ENCODE measurements at places on chromosomes 13 and 19. TPM values are rescaled to one million over a fixed set of nuclear protein-coding genes. Genes with fewer than 3 reads are reported as not detected.
A peak's percentile ranks its signal among the peaks of the same experiment; 100 is the strongest.

DNA sequence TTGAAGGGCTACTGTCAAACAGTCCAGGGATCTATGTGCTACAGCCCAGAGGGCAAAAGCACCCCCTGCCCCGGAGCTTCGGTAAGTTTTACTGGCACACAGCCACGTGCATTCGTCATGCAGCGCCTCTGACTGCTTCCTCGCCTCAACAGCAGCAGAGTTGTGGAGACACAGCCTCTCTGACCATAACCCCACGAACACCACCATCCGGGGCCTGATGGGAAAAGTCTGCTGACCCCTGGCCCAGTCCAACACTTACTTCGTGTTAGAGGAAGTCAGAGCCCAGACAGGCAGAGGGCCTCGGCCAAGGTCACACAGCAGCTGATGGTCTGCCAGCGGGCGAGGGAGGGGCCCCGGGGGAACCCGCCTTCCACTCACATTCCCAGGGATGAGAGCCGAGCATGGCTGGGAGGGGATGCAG lies 5.1 kb downstream of the CBARP start:
- peak; percentile 37 for DNase-seq

DNA sequence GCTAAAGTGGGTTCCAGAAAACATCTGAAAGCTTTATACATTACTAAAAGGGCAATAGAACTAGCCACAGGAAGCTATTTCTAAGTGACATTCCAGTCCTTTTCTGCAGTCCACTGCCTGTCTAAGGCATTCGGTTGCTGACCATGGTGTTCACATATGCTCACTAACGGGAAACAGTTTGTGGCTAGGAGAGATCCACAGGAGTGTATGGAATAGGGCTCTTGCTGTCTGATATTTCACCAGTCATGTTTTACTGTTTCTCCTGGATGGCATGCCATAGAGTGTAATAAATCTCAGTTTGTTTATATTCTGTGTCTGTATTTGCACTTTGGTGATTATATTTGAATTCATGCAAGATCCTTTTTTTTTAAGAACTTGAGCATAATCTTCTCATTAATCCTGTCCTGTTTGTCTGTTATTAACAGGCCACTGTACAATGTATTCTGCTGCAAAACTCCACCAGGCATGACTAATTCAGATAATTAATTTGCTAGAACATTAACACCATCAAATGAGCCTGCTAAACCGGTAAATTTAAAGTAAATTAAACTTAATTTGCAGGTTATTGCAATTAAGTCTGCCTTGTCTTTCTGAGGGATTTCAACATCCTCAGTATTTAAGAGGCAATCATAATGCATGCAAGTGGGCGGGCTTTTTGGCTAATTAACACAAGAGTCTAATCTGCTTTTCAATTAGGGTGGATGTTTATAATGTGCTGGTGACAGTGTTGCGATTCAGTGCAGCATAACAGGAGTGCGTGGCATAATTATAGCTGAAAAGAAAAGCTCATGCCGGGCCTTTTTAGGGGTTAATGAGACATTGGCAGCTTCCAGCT lies 201.3 kb downstream of the POU4F1 start:
- no peak for DNase-seq

The KHSRP gene
- total RNA-seq, result 69.5 TPM

The MAP2K2 gene
- total RNA-seq, result 124 TPM

DNA sequence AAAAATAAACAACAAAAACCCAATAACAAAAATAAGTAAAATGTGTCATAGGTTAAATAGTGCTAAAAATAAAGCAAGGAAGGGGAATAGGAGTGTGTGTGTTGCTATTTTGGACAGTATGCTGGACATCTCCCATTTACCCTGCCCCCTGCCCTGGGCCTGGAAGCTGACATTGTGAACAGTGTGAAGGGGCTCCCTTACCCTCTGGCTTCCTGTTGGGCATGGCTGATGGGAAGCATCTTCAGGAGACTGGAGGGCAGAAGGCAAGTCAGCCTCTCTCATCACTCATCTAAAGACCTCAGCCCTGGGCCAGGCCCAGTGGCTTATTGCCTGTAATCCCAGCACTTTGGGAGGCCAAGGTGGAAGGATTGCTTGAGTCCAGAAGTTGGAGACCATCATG lies 26.7 kb downstream of the KCTD15 start:
- DNase-seq, result no peak

The PTPRS gene
- 10.1 TPM for total RNA-seq

The PEG3 gene
- 1.0 TPM for total RNA-seq

- peak; percentile 56 for DNase-seq
These were observed 10.2 kb upstream of the TNFSF14 start for GRCh38 chr19:6680141-6680540.

DNA sequence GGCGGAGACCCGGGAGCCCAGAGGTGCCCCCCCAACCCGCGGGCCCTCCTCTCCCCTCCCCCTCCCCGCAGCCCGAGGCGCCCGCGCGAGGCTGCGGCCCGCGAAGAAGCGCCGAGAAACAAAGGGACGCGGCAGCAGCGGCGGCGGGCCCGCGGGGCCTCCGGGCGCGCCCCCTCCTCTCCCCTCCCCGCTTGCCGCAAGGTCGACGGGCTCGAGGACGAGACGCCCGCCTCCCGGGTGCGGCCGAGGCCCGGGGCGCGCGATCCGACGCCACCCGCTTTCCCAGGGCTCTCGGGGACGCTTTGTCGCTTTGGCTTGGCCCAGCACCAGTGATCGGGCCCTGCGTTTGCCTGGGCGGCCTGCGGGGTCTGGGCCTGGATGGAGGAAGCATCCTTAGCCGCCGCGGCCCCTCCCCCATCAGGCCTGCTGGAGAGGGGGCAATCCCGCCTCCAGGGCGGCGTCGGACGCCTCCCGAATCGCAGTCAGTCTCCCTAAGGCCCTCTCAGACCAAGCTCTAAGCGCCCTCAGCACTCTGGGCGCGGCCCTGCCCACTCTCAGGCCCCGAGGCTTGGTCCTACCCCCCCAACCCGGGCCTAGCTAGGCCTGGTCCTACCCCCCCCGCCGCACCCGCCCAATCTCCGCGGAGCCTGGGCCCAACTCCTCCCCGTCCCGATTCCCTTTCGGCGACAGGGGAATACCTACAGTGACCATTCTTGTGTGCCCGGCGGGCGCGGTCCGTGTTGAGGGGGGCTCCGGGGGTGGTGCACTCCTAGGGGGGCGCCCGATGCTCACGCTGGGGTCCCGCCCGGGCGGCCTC lies 740 bp downstream of the ELAVL3 start:
- DNase-seq, result no peak

GRCh38 chr19:3509566-3509989 lies 3.5 kb downstream of the FZR1 start:
- peak; percentile 61 for DNase-seq

DNA sequence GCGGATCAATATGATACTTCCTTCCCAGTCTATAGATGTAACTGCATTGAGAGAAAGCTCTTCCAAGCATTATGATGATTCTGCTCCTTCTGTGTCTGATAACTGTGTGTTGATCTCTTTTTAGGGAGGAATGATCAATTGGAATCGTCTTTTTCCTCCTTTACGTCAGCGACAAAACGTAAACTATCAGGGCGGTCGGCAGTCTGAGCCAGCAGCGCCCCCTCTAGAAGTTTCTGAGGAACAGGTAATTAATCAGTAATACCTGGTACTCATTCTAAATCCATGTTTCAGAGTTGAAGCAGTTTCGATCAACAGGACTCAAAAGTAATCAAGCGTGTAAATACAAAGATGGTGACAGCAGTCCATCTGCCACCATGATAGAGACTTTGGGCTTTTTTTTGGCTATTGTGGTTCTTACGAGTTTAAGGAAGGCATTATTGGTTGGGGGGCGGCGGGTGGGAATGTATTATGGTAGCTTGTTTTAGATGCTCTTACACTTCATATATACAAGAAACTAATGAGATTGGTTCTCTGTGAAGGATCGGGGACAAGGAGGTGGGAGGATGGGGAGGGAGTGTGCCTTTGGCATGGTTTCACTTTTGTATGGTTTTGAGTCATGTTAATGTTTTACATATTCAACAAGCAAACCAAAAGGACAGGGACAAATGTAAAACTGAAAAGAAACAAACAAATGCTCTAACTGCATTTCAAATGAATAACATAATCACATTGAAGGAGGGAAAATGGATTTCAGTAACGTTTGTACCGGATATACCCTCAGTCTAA lies 60.7 kb upstream of the GPR183 start:
- DNase-seq, result peak; percentile 34

The ZSCAN4 gene
- not detected for total RNA-seq

GRCh38 chr13:42075517-42075916 lies 27.1 kb downstream of the DGKH start:
- peak; percentile 45 for DNase-seq

- no peak for DNase-seq
These were observed 599 bp downstream of the OLFM2 start for GRCh38 chr19:9935506-9936325.

DNA sequence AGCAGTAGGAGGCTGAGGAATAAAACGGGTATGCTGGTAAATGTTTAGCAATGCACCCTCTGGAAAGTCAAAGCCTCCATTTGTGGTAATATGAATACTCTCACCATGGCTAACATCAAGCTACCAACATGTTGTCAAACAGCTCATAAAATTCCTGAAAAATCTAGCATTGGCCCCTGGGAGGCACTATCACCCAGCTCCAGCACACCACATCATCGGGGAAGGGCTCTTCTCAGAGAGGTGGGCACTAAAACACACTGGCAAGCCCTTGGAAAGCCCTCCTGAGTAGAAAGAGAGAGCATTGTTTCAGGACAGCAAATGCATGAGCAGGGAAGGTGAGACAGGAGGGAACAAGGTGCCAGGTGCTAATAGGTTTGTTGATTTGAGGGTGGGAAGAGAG lies 53.9 kb upstream of the FLT1 start:
- no peak for DNase-seq

DNA sequence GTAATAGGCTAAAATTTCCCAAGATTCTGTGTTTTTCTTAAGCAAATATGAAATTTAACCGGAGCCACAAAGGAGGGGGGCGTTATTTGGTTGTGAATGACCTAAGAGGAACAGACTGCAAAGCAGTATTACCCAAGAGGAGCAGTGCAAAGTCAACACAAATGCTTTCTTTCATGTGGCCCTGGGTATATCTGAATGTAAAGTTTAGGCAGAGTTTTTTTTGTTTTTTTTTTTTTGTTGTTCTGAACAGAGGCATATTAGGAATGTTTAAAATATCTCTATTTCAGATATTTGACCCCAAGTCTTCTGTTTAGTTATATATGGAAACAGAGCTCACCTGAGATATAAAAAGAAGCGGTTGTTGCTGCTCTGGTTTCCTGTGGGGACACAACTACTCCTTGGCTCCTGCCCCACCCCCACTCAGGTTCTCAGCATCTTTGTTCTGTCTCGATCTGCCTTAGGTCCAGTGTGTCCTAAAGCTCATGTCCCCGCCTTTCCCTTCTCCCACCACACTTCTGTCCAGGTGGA lies 220.7 kb downstream of the RFC3 start:
- DNase-seq, result no peak

DNA sequence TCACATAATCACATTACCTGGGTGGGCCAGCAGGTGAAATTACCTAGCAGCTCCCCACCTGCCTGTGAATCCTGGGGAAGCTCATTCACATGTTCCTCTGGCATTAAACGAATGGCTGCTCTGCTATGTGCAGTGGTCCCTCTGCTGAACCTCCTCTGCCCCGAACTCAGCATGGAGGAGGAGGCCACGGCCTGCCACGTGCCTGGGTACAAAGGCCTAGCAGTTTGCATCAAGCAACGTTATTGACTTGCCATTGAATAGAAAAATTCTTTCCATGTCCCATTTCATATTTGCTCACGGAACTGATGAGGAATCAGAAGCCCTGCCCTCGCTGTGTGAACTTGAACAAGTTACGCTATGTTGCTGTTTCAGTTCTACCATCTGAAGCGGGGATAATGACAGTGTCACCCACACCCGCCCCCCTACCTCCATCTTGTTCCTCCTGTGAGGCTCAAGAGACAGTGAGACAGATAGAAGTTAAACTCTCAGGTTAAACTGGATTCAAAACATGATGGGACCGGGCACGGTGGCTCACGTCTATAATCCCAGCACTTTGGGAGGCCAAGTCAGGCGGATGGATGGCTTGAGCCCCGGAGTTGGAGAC lies 25.3 kb downstream of the SLC7A1 start:
- no peak for DNase-seq

The LYL1 gene
- total RNA-seq, result 1.7 TPM

The TMEM255B gene
- total RNA-seq, result 3.3 TPM

GRCh38 chr13:30810261-30810701 lies 74.9 kb downstream of the ALOX5AP start:
- DNase-seq, result no peak

The PLPP2 gene
- total RNA-seq, result 70.8 TPM

DNA sequence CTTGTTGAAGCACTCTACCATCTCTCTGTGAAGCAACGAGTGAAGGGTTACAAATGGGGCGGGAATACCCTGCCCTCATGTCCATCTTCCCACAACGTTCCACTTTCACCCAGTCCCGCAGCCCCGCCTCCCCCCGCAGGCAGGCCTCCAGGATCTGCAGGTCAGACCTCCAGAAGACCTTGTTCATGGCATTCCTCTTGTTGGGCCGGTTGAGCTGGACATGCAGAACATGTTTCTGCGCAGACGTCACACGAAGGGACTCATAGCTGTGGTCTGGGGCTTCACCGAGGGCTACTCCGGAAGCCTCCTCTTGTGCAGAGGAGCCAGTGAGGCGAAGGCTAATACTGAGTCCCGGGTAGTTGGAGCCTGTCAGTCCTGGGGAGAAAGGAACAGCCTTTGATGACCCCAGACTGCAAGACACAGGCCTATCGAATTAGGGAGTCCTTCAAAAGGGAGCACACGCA lies 420 bp downstream of the ECH1 start:
- DNase-seq, result peak; percentile 97

The PABPC3 gene
- total RNA-seq, result 0.17 TPM

GRCh38 chr13:79295906-79296706 lies 109.9 kb downstream of the RBM26 start:
- DNase-seq, result no peak

DNA sequence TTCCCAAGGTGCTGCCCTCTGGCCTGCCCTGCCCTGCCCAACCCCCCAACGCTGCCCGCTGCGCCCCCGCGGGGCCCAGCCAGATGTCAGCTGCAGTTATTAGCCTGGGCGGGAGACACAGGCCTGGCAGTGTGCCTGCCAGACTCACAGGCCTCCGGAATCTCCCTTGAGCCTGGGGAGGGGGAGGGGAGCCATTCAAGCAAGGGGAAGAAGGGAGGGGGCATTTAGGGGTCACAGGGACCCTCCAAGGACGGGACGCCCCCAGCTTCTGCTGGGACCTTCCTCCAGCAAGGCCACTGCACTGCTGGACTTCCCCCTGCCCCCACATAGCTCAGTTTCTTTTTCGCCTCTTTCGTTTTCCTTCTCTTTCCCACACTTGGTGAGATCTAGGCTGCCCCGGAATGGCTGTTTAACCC lies 2.6 kb upstream of the JUNB start:
- peak; percentile 66 for DNase-seq
